Stimulated activated CD4-positive, alpha-beta T cell treated with anti-CD3 and anti-CD28 coated beads, Interleukin-2, amount 100 ng/mL, for 4 hours (primary cell): ENCODE measurements at places on chromosomes 7 and 10.

GRCh38 chr10:34786464-34786863 is 28.6 kb downstream of the PARD3 start:
- no peak for DNase-seq

DNA sequence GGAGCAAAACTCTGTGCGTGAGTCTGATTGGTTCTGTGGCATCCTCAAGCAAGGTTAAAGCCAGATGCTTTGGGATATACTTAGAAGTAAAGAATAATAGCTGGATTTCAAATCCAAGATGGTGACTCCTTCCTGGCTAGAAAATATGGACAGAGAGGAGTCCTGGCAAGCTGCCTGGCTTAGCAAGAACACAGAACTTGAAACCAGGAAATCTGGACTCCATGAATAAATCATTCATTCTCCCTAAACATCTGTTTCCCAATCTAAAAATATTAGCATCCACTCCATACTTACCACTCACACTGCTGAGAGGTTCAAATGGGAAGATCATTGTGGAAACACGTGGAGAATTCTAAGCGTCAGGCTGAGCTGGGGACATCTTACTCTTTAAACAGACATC is 1074.1 kb upstream of the AUTS2 start:
- DNase-seq: no peak

DNA sequence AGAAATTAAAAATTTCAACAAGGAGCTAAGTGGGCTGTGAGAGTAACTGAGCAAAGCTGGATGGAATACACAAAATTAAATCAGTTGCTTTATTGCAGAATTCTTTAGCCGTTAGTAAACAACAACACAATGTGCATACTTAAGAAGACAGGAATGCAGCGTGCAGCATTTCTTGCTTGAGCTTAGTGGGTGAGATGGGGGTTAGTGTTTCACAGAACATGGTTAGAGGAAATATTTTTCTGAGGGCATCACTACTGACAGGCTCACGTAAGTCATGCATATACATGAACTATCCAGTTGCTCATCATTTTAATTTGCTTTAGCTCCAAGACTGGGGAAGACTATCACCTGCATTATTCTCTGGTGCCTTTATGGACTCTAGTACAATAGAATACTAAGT is 80.8 kb downstream of the CD36 start:
- no peak for DNase-seq

DNA sequence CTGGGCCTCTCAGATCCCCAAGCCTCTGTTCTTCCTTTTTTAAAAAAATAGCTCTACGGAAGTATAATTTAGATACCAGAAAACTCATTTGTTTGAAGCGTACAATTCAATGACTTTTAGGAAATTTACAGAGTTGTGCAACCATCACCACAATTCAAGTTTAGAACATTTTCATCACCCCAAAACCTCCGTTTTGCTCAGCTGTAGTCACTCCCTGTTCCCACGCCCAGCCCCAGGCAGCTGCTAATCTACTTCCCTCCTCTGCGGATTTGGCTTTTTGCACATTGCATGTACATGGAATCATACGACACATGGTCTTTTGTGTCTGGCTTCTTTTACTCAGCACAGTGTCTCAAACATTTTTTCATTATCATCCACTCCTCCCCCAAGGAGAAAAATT is 229.2 kb downstream of the TCF7L2 start:
- DNase-seq: no peak

DNA sequence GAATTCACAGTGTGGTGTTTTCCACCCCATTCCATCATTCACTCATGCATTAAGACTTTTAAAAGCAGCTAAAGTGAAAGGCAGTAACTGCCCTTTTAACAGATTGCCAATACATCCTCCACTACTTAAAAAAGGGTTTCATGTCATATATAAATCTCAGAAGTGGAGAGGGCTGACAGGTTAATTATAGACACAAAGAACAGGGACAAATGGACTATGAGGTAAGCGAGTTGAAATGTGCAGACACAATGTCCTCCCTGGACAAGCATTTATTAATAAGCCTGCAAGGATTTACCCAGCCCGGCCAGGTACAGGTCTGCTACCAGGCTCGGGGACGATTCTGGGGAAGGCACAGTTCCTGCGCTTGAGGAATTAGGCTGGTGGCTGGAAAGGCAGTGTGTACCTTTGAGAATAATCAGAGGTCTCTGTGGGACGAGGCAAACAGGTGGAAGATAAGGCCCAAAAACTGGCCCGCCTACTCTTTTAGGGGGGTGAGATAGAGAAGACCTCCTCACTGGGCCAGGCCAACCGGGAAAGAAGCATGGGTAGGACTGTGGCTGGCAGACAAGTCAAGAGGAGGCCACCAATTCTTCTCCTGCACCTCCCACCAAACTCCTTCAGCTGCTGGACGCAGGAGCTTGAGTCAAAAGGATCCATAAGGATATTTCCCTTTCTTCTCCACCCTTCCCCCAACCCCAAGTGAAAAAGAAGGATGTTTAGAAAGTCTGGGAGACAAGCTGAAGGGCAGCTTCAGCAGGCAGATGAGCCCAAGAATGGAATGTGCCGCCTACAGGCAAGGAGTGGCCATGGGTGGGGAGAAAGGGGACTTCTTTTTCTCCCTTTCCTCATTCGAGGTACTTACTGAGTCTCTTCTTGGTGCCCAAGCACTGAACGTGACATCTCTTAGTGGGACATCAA is 1.5 kb downstream of the PDLIM1 start:
- no peak for DNase-seq

GRCh38 chr7:123823898-123824753 is 20.8 kb upstream of the HYAL4 start:
- peak; percentile 19 for DNase-seq

DNA sequence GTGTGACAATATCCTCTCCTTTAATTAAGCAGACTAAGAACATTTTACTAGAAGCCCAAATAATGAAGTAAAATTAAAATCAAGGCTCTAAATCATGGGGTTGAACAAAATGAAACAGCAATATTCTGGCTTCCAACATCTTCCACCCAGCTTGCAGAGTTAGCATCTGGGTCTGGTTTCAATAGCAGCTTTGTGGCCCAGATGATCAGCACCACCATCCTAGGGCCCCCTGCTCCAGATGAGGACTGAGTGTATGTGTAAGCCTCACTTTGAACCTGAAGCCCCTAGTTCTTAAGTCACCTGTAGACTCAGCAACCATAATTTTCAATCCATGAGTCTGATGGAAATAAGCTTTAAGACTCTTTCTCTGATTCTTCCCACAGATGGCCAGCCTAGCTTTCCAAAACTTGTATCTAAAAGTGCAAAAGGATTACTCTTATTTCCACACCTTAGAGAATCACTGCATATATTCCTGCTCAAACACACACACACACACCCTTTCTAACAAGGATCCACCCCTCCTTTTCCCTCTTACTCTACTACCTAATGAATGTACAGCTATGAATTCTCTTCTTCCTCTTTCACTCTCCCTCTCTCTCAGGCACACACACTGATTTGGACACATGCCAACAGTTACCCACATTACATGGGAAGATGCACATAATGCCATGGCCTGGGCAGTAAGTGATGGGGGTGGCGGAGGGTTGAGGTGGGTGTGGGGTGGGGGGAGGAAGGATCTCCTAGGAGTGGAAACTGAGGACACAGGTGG is 3.5 kb downstream of the DENND11 start:
- no peak for DNase-seq

- no peak for DNase-seq
These were observed 182.2 kb downstream of the ADK start for GRCh38 chr10:74333174-74333573.

DNA sequence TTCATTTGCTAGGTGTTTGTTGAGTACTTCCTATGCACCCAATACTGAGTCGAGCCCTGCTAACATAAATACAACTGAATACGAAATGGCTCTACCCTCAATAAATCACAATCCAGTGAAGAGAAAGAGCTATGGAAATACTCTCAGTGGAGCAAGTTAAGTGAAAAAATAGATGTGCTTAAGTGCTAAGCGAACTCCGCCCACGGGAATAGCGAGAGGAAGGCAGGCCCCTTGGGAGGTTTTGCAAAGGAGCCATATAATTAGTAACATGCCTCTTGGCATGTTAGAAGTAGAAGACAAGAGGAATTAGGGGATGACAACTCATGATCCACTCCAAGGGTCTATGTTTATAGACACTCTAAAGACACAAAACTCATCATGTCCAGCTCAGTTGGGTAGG is 42.8 kb upstream of the TSPAN33 start:
- no peak for DNase-seq

DNA sequence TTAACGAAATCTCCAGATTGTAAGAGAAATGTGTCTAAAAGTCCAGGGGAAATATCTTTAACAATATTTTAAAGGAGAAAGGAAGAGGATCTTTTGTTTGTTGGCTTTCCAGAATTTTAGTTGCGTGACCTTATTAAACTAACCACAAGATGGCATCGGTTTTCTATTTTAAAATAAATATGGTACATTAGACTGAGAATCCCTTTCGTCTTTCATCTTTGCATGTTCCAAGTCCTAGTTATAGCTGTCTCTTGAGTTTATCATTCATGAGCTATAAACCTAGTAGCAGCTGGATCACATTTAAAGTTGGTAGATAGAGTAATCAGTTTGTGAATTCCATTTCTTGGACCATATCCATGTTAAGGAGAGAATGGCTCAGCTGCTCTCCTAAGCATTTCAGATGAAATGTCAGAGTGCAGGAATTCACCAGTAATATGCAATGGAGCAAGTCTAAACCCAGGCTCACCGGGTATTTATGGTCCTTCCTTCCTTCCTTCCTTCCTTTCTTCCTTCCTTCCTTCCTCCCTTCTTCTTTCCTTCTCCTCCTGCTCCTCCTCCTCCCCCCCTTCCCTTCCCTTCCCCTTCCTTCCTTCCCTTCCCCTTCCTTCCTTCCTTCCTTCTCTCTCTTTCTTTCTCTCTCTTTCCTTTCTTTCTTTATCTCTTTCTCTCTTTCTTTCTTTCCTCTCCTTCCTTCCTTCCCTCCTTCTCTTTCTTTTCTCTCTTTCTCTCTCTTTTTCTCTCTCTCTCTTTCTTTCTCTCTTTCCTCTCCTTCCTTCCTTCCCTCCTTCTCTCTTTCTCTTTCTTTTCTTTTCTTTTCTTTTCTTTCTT is 57.8 kb upstream of the RAB18 start:
- DNase-seq: no peak

- DNase-seq: no peak
These were observed 53.9 kb upstream of the IL6 start for GRCh38 chr7:22672846-22673680.
